ENCODE measurements at places on chromosomes 4 and X.

DNA sequence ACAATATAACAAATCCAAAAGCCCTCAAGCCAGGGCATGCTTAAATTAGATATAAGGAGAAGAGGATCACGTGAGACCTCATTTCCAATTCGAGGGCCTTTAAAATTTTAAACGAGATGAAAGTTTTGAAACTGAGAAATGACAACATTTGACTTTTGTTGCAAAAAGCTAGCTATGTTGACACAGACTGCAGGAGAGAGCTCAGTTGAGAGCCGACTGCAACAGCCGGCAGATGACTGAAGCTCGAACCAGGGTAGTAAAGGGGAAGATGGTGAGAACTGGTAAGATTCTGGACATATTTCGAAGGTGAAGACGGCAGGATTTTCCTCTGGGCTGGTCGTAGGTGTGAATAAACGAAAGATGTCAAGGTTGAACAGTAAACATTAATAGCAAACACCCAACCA, 773 bp downstream of the PRMT9 start:
- DNase-seq, result no peak

DNA sequence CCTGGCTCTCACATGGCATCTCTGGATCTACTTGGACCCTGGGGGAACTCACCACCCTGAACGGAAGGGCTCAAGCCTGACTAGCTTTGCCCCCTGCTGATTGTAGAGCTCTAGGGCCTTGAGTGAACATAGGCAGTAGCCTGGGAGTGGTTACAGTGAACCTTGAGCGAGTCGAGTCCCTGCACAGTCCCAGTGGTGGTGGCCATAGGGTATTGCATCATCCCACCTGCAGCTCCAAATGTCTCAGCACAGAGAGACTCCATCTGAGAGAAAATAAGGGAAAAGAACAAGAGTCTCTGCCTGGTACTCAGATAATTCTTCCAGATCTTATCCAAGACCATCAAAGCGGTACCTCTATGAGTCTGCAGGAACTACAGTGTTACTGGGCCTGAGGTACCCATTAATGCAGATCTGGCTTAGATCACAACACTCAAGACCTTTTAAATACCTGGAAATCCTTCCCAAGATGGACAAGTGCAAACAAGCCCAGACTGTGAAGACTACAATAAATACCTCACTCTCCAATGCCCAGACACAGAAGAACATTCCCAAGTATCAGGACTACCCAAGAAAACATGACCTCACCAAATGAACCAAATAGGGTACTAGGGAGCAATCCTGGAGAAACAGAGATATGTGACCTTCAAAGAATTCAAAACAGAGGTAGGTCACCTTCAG, 167.5 kb upstream of the TET2 start:
- DNase-seq, result no peak

DNA sequence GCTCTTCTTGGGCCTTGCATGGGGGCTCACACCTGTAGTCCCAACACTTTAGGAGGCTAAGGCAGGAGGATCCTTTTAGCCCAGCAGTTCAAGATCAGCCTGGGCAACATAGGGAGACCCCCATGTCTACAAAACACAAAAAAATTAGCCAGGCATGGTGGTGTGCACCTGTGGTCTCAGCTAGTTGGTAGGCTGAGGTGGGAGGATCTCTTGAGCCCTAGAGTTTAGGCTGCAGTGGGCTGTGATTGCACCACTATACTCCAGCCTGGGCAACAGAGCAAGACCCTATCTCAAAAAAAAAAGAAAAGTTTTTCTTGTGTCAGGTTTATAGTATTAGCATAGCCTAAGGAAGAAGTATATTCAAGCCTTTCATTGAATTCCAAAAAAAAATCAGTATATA, 30.8 kb upstream of the FAM241A start:
- no peak for DNase-seq

- no peak for DNase-seq
Observed at GRCh38 chr4:174425669-174426068, 96.6 kb downstream of the HPGD start.

GRCh38 chr4:55938481-55938880, 10.3 kb upstream of the CEP135 start:
- DNase-seq, result no peak
